A549 treated with Hydrocortisone at 1 μM for 4 hours (cell line): ENCODE measurements at places on chromosomes 11 and 22. TPM values are rescaled to one million over a fixed set of nuclear protein-coding genes. Genes with fewer than 3 reads are reported as not detected.

Gene IRAG1
- 0.03 to 0.21 TPM (median 0.06 TPM) in 5 replicates for total RNA-seq

Gene FBLN1
- 45.7 to 57.5 TPM (median 54.3 TPM) in 5 replicates for total RNA-seq

Gene CALCA
- total RNA-seq: 0.06 to 0.15 TPM in 2 of 5 replicates, not detected in the others

Gene SHANK3
- total RNA-seq: 3.3 to 5.2 TPM (median 4.1 TPM) in 5 replicates

Gene MS4A4A
- not detected in 5 replicates for total RNA-seq

Gene MRGPRX4
- not detected in 5 replicates for total RNA-seq

Gene UBQLN3
- not detected in 5 replicates for total RNA-seq
